ENCODE measurements at places on chromosomes 1 and 21. TPM values are rescaled to one million over a fixed set of nuclear protein-coding genes. Genes with fewer than 3 reads are reported as not detected.

DNA sequence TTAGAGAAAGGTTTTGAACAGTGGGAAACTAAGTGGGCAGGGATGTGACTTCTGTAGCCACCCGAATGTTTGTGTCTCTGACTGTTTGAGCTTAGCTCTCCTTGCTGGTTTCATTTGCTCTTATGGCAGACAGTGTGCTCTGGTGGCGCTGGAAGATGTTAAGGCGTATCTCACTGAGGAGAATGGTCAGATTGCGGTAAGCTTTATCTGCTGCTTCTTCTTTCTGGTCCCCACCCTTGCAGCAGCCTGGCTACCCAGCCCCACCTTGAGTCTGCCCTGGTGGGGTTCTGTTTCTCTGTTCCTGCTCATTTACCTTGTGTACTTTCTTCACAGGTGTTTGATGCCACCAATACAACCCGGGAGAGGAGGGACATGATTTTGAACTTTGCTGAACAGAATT is 9.9 kb downstream of the PFKFB2 start:
- DNase-seq: no peak

- DNase-seq: no peak
These were observed 1.4 kb upstream of the RGS2 start for GRCh38 chr1:192807211-192808162.

DNA sequence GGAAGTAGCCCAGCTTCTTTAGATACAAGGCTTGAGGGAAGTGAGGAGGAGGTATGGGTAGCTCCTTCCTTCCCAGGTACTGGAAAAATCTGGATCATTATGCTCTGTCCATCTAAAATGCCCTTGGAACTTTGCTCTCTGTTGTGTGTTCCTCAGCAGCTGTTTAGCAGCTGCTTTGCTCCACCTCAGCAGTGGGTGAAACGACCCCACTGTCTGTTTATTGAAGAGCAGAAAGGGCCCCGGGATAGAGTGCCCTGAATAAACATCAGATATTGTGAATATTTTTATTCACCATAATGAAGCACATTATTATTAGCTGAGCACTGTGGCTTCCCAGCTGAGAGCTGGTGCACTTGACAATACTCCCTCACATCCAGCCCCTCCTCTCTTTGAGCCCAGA is 237.9 kb downstream of the PBX1 start:
- DNase-seq: no peak

GRCh38 chr1:15975358-15975804 is 520 bp downstream of the ZBTB17 start:
- peak; percentile 76 for DNase-seq

GRCh38 chr1:150973258-150973835 is 1.3 kb downstream of the CERS2 start:
- no peak for DNase-seq

DNA sequence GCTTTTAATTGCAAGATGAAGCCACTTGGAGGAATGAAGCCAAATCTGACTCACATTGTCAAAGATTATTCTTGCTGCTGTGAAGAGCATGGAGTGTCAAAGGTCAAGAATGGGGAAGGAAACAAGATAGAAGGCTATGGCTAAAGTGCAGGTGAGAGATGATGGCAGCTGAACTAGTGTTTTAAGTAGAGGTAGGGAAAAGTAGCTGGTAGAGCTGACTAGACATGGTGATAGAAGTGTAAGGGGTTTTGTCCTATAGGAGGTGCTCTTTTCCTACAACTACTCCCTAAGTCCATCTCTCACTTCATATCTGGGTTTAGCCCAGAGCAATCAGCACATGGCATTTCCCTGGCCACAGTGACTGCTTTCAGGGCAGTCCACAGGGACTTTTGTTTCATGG is 11.8 kb downstream of the UBE2T start:
- no peak for DNase-seq

DNA sequence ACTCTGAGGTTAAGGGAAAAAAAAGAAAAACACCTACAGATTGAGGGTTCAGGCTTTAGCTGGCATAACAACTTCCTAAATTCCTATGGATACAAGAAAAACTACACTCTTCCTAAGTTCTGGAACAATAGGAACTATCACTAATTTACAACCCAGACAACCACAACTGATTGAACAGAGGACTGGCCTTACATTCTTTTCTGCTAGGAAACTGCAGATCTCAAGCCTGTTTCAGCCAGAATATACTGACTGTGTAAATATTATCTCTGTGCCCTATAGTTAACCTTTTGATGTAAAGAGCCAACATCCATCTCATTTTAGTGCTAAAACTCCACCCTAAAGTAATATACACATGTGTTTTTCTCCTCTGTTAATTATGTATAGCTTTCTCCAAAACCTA is 1186.5 kb upstream of the TMPRSS15 start:
- DNase-seq: no peak

GRCh38 chr1:20446796-20447195 is 39.2 kb downstream of the CAMK2N1 start:
- DNase-seq: no peak

DNA sequence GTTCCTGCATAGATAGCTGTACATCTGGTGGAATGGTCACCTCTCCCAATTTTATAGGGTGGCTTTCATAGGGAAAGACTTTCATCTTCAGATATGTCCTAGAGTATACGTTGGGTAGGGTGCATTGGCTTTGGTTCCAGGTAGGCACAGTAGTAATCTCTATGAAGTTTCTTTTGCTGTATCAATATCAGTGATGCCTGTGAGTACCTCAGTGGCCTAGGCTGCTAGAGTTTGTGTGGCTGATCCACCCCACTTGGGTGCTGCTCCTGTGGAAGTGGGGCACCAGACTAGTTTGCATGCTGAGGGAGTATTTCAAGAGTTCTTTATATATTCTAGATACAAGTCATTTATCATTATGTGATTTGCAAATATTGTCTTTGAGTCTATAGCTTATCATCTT is 370.5 kb upstream of the VAMP3 start:
- no peak for DNase-seq

- DNase-seq: no peak
These were observed 66.3 kb upstream of the EDEM3 start for GRCh38 chr1:184820956-184821355.

DNA sequence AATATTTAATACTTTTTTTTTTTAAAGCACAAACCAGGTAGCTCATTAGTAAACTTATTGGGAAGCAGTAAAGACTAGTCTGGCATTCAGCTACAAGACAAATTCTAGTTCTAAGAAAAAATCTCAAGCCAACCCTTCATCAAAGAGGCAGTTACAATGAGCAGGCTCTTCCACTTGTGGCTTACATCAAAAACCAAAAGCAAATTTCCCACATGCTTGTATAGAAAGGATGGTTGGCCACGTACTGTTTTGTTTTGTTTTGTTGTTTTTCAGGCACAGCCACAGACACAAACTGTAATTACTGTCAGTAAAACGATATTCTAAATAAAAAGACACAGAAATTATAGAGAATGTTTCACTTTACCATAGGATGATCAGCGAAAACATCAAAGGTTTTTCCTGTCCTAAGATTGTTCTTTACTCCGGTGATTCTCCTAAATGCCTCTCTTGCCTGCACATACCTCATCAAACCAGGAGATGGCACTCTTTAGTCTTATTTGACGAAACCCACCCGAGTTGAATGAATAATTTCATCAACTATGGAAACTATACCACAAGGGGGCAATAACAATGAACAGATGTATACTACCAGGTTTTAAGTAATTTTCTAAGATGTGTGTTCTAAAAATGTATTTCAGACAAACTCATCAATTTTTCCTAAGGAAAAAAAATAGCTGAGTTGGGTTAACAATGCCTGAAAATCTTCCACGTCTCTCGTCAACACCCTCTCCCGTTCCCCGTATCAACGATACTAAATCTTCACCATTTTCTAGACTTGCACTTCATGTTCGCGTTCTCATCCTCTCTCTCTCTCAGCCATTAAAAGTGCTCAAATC is 26.9 kb downstream of the RPL5 start:
- DNase-seq: peak; percentile 52

DNA sequence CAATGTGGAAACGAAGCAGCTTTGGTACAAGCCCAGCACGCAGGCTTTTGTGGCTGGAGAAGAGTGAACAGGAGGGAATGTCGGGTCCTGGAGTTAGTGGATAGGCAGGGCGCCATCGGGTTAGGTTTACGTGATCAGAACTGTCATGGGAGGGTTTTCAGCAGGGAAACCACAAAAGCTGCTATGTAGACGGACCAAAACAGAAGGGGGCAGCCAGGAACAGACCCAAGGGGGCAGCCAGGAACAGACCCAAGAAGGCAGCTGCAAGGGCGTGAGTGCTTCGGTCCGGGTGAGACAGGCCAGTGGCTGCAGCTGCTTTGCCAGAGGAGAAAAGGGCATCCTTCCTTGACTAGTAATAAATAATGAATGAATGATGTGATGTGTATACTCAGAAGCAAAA is 77.5 kb upstream of the KIF1B start:
- no peak for DNase-seq

- no peak for DNase-seq
These were observed 33.9 kb downstream of the ABCG1 start for GRCh38 chr21:42252778-42253340.

Gene NHLH2
- 2.0 TPM for total RNA-seq

Gene FMOD
- 1.6 TPM for total RNA-seq

Gene ELAPOR1
- 15.9 TPM for total RNA-seq

Gene PTGFR
- total RNA-seq: 7.7 TPM

Gene ARHGAP30
- 0.82 TPM for total RNA-seq

Gene RXRG
- 42.0 TPM for total RNA-seq

Gene LCE1A
- total RNA-seq: not detected

Gene AUNIP
- 0.82 TPM for total RNA-seq

All from frontal cortex (tissue), 4 donors.